ENCODE measurements at places on chromosomes 3 and 15. TPM values are rescaled to one million over a fixed set of nuclear protein-coding genes. Genes with fewer than 3 reads are reported as not detected.

DNA sequence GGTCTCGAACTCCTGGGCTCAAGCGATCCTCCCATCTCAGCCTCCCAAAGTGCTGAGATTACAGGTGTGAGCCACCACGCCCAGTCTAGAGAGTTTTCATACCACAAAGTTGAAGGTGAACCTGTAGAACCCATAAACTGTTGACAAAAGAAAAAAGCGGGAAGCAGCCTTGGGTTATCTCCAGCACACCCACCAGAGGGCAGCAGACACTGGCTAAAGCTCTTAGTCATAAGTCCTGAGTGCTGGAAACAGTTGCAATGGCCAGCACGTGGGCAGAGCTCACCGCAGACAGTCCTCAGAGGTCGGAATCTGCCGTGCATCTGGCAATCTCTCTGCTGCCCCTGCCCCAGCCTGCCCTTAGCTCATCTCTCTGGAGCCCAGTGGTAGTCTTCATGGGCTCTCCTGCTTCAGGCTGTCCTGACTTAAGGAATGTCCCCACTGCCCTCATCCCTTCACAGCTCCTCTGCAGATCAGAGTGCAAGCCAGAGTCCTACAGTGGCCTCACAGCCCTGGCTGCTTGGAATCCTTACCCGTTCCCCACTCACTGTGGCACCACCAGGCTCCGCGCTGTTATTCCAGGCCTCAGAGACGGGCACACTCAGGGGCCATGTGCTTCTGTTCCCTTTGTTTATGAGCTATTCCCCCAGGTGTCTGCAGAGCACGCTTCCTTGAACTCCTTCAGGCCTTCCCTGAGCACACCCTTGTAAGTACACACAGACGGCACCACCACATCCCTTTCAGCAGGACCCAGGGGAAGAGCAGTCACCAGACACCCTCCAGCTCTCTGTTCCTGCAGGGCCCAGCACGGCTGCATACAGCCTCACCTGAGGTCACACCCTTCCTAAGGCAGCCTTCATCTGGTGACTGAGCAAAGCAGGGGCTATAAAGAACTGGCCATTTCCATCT is 8.8 kb upstream of the ELP6 start:
- no peak overlapping the region for H3K4me3 ChIP-seq
- no peaks in the 10 kb centered on the region for H3K36me3 ChIP-seq
- peak overlapping the region; percentile 8 for H3K27ac ChIP-seq
- no peaks in the 10 kb centered on the region for H3K27me3 ChIP-seq
- H3K4me1 ChIP-seq = peaks cover 2% of the 10 kb centered on the region

DNA sequence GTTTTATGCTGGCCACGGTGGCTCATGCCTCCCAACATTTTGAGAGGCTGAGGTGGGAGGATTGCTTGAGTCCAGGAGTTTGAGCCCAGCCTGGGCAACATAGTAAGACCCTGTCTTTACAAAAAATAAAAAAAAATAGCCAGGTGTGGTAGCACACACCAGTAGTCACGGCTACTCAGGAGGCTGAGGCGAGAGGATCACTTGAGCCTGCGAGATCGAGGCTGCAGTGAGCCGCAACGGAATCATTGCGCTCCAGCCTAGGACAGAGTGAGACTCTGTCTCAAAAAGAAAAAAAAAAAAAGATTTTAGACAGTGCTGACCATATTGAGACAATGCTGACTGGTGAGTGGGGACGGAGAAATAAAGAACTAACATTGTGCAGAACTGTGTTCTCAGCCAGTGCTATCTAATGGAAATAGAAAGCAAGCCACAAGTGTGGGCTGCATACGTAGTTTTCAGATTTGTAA is 67.2 kb downstream of the ST6GAL1 start:
- no peaks in the 10 kb centered on the region for H3K27me3 ChIP-seq
- peaks cover 2% of the 10 kb centered on the region for H3K36me3 ChIP-seq
- DNase-seq = no peak
- H3K4me1 ChIP-seq = peaks cover 48% of the 10 kb centered on the region
- H3K27ac ChIP-seq = peak overlapping the region; percentile 91

- H3K4me3 ChIP-seq = no peak overlapping the region
- peaks cover 16% of the 10 kb centered on the region for H3K4me1 ChIP-seq
- H3K27ac ChIP-seq = no peak overlapping the region
- H3K36me3 ChIP-seq = peaks cover 16% of the 10 kb centered on the region
- no peak for DNase-seq
- no peaks in the 10 kb centered on the region for H3K27me3 ChIP-seq
Measured at GRCh38 chr3:130992344-130992743, 34.3 kb downstream of the ASTE1 start.

GRCh38 chr3:151016478-151016795 is 43.9 kb upstream of the CLRN1 start:
- DNase-seq = no peak
- no peak overlapping the region for H3K4me3 ChIP-seq
- H3K27ac ChIP-seq = no peak overlapping the region
- H3K36me3 ChIP-seq = no peaks in the 10 kb centered on the region
- H3K27me3 ChIP-seq = peaks cover 13% of the 10 kb centered on the region

Gene SI
- not detected for total RNA-seq

Gene OXTR
- total RNA-seq = 0.44 TPM

Gene PATL2
- 24.8 TPM for total RNA-seq

Gene SCG3
- total RNA-seq = not detected
